Fibroblast of skin of right quadriceps (primary cell): ENCODE measurements at places on chromosomes 5 and 9.
A peak's percentile ranks its signal among the peaks of the same experiment; 100 is the strongest.

- DNase-seq: no peak
Measured at GRCh38 chr5:24492229-24492628, 152.5 kb downstream of the CDH10 start.

DNA sequence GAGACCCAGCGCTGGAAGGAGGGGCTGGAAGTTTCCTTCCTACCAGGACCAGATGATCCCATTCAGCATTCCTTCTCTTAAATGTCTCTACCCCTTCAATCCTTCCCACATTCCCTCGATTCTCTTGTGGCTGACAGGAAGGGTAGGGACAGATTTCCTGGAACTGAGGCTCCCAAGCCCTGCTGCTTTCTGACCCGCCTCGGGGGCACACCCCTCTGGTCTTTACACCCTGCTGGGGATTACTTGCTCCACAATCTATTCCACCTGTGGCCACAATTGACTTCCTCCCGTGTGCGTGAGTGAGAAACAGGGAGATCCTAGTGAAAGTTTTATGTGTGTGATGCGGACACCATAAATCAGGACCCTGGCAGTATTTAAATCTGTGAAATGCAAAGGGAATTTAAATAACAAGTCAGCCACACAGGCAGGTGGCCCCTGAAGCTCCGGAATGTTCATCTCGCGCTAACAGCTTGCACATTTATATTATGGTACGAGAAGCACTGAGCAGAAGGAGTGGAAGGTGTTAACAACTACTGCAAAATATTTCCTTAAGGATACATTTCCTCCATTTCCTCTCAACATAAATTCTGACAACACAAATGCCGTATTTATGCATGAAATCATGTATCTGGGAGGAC is 237.5 kb downstream of the SLIT3 start:
- peak; percentile 31 for DNase-seq

DNA sequence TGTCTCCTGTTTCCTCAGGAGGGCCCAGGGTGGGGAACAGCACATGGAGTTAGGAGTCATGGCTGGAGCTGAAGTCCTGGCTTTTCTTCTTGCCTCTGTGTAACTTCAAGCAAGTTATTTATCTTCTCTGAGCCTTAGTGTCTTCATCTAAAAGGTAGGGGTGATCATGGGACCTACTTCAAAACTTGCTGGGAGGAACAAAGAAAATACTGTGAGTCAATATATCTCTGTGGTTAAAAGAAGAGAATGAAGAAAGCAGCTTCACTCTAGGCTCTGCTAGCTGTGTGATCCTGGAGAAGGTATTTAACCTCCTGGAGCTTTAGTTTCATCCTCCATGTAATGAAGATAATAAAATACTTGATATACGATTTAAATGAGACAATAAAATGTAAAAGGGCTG is 26.5 kb downstream of the AFAP1L1 start:
- DNase-seq: no peak

DNA sequence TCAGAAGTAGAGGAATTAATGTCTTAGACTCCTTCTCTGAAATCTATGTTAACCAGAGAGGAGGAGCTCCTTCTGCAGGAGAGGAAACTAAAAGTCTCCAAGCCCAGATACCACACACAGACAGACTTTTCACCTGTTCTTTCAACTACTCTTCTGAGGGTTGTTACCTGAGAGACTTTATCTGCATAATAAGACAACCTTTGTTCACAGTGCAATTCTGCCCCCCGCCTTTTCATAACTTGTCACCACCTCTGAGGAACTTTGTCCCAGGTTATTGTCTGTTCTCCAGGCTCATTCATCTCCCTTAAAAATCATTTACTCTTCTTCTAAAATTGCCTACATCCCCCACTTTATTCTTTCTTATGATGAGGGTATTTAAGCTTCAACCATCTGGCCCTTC is 9.4 kb upstream of the GALNT10 start:
- no peak for DNase-seq

GRCh38 chr5:17340819-17341218 is 123.4 kb downstream of the BASP1 start:
- peak; percentile 49 for DNase-seq

DNA sequence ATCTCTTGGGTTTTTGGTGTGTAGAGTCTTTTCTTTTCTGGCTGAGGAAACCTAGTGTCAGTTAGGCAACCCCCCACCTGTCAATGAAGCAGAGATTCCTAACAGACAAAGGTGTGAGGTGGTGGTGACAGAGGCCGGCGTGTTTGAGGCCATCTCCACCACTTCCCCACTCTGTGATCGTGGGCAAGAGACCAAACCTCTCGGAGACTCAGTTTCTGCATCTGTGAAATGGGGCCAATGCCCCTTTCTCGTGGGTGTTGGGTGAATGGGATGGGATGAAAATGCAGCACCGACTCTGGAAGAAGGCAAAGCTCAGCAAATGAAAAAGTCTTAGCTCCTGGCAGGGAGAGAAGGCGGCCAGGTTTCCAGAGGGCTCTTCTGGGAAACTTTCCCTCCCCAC is 807 bp downstream of the FAM163B start:
- no peak for DNase-seq

- peak; percentile 76 for DNase-seq
Measured at GRCh38 chr5:172904643-172905345, 54.4 kb upstream of the RPL26L1 start.

DNA sequence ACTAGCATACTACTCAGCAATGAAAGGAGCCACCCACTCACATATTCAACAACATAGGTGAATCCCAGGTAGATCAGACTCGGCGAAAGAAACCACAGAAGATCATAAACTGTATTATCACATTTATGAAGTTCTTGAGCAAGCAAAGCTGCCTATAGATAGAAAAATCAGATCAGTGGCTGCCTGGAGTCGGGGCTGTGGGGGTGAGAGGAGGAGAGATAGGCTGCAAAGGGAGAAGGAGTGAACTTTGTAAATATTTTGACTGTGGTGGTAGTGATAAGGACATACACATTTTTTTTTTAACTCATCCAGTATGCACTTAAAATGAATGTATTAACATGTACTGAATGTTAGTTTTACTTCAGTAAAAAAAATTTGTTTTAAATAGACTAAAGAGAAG is 23.5 kb upstream of the TMEM174 start:
- no peak for DNase-seq
